ENCODE measurements at places on chromosomes 3 and 15.
A peak's percentile ranks its signal among the peaks of the same experiment; 100 is the strongest.

DNA sequence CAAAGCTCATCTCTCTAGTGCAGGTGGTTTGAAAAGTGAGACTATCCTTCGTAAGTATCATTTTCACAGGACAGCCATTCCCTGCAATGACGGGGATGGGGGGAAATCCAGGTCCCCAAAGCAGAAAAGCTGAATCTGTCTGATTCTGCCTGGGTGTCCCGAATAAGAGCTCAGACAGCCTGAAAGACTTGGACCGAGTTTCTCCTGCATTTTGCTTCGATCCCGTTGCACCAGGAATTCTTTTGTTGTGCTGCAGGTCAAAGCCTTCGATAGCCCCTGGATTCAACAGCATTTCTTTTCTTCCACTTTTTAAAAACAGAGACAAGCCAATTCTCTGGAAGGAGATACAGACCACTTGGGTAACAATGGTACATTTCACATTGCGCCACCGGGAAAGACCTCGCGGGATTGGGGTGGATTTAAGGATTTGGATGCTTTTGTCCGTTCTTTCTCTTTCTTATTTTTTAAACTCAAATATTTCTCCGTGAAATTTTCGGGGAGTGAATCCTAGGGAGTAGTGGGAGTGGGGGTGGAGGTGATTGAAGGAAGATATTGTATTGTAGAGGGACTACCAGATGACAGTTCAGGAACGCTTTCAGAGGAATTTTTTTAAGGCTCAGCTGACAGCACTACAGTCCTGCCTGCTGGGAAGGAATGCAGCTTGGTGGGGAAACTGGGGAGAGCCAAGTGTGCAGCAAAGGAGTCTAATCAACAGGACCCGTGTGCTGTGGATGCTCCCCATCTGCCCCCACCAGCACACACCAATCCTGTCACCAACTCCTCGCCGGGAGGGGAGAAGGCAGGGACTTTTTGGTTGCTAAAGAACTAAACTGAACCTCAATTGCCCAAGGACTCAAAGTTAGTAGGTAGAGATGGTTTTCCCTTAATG is 2.6 kb downstream of the SLITRK3 start:
- DNase-seq = peak; percentile 16

DNA sequence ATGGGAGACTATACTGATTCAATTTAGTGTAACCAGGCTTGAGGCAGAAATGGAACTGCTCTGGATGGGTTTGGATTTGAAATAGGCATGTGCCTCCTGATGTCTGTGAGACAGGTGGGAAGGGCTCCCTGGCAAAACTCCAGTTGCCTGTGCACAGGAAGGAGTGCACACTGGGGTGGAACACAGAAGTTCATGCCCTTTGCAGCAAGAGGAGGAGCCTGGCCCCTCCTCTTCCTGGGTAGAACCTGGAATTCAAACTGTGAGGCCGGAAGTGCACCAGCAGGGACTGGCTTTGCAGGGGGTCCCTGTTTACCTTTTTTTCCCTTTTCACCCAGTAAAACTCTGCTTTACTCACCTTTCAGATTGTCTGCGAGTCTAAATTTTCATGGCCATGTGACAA is 99.9 kb downstream of the GMPS start:
- no peak for DNase-seq

GRCh38 chr15:42502477-42502876 is 7.0 kb downstream of the SNAP23 start:
- no peak for DNase-seq

DNA sequence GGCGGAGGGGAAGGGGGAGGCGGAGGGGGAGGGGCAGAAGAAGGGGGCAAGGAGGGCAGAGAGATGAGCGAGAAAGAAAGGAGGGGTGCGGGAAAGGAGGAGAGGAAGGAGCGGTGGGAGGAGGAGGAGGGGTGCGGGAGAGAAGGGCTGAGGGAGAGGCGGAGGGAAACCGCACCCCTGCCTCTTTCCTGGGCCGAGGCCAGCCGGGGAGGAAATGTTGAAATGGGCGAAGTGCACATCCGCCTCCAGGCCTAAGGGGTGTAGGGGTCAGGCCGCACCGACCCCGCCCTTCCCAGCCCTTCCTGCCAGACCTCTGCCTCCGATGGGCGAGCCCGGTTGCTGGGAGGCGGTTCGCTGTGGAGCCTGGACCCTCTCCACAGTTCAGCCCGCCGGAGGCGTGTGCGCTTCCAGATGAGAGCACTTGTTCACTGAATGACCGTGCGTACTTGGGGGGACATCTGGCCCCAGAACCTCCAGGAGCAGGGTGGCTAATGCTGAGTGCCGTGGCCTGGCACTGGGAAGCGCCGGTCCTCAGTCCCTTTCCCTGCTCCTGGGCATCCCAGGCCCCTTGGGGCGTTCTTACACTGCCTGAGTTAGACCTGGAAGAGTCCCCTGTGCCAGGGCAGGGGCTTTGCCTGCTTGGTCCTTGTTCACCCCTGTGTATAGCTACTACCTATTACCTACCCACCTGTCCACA is 110.3 kb upstream of the KLF13 start:
- DNase-seq = peak; percentile 82

- DNase-seq = no peak
These were observed 184.7 kb upstream of the TTC14 start for GRCh38 chr3:180417241-180417640.

- DNase-seq = no peak
These were observed 7.9 kb upstream of the GASK1A start for GRCh38 chr3:42970976-42971772.
